ENCODE measurements at places on chromosomes 1 and 21.
A peak's percentile ranks its signal among the peaks of the same experiment; 100 is the strongest.

DNA sequence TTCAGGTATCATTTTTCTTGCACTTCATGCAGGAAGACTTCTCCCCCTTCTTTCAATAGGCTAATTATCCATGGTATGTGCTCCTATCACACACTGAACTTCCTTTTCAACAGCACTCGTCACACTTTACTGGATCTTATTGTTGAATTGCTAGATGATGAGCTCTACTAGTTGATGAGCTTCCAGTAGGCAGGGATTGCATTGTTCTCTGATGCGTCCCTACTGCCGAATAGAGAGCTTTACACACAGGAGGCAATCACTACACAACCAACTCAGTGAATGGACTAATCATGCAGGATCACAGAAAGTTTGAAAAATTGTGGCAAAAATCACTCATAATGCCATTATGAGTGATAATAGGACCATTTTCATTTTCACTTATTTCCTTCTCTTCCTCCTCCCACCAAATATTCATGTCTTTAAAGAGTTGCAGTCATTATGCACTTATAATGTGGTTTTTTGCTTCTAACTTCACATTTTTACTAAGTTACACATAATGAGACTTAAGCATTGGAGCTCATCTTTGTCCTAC, 128.1 kb upstream of the ZNF648 start:
- DNase-seq = no peak

DNA sequence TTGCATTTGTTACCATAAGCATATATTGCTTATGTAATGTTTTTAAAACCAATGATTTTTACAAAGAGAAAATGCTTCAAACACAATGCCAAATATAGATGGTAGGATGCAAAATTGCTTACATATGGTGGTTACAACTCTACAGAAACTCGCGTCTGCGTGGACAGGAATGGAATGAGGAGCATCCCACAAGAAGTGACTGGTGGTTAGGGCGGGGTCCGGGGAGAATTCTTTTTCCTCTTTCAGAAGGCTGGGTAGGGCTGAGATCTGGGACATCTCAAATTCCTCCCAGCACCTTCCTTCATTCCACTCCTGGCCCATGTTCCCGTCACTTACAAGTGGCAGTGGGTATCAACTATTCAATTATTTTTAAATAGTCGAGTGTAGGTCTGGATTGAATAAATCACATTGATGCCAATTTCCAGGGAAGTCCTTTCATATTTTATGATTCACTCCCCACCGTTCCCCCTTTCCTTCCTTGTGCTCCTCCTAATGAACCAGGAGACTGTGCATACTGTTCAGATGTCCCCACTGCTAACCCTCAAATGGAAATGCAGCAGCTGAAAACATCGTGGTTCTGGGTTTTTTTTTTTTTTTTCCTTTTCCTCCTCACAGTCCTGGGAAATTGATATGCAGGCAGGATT, 174.5 kb upstream of the POU3F1 start:
- DNase-seq = peak; percentile 75

GRCh38 chr1:29467989-29468900, 231.9 kb downstream of the PTPRU start:
- no peak for DNase-seq

GRCh38 chr1:21324368-21325141, 34.3 kb upstream of the ECE1 start:
- DNase-seq = peak; percentile 84

DNA sequence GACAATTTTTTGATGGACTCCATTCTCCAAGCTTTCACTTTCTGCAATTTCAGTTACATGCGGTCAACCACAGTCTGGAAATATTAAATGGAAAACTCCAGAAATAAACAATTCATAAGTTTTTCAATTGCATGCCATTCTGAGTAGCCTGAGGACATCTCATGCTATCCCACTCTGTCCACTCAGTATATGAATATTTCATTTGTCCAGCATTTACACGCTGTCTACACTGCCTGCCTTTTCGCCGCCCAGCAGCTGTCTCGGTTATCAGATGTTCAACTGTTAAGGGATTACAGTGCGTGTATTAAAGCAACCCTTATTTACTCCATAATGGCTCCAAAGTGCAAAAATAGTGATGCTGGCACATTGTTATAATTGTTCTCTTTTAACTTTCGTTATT, 116.3 kb downstream of the ADSS2 start:
- no peak for DNase-seq

DNA sequence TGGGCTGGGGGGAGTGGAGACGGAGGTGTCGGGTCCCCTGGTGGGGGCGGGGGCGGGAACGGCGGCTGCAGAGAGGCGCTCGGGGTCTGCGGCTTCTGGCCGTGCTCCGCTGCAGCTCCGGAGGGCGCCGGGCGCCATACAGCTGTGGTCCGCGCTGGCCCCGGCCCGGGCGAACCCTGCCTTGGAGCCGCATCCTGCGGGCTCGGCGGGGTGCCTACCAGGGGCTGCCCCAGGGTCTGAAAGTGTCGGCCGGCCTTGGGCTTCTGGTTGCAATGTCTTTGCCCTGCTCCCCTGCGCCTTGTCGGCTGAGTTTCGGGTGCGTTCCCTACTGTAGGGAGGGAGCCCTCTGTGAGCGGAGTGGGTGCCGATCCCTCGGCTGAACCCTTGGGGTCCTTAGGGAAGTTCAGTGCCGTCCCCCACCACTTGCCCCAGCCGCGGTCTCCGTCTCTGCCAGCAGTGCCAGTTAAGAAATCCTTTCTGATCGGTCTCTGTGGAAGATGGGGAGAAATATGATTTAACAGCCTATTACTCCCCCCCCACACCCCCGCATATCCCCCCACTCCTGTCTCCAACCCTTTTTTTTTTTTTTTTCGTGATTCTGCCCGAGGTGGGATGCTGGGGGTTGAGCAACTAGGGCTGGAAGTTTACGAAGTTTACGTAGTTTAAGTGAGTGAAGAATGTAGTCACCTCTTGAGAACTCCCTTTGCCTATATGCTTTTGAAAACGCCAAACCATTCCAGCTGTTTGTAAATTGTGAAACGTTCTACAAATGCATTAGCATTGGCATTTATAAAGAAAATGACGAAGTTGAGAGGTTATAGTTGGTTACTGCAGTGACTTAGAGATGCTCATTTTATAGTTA, 588 bp downstream of the NEXN start:
- DNase-seq = peak; percentile 22

GRCh38 chr1:57131701-57132394, 166.0 kb upstream of the C8B start:
- DNase-seq = no peak

DNA sequence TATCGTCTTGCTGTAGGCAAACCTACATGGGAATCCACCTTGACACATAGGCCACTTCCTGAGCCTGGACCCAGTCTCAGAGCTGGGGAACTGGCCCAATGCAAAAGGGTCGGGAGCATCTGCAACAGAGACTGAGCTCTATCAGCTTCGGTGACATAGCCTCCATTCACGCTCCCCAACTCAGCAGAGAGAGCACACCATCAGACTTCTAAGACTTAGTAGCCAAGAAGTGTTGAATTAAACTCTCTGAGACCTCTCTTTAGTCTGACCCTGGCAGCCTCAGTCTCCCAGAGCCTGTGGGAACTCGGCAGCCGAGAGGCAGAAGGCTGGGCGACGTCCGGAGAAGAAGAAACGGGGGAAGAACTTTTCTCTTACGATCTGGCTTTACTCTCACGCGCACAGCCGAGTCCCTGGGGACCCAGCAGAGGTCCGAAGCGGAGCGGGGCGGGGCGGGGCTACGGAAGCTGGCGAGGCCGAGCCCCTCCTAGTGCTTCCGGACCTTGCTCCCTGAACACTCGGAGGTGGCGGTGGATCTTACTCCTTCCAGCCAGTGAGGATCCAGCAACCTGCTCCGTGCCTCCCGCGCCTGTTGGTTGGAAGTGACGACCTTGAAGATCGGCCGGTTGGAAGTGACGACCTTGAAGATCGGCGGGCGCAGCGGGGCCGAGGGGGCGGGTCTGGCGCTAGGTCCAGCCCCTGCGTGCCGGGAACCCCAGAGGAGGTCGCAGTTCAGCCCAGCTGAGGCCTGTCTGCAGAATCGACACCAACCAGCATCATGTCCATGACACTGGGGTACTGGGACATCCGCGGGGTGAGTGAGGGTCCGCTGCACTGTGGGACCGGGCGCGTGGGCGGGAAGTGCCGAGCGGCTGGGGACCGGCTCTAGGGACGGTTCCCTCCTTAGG, at the start of gene GSTM4:
Gene GSTM4 (plus strand): TSS at position 485 of the 905 bp plus-strand sequence. CDS start 291 bp downstream, at position 776.
- peak; percentile 73 for DNase-seq

- no peak for DNase-seq
These were observed 16.6 kb upstream of the RNF223 start for GRCh38 chr1:1090424-1091343.

DNA sequence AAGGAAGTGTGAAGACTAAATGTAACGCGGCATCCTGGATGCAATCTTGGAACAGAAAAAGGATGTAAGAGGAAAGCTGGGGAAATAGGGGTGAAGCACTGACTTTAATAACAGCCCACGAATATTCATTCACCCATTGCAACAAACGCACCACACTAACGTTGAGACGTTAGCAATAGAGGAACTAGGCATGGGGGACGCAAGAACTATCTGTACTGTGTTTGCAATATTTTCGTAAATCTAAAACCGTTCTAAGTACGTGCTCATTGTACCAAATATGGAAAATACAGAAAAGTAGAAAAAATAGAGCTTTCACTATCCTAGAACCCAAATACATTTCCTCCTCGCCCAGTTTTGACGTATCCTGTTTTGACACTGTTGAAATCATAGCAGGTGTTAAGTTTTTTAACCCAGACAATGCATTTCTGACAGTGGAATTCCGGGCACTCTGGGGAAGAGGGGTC, 3.9 kb downstream of the LAPTM5 start:
- DNase-seq = no peak

DNA sequence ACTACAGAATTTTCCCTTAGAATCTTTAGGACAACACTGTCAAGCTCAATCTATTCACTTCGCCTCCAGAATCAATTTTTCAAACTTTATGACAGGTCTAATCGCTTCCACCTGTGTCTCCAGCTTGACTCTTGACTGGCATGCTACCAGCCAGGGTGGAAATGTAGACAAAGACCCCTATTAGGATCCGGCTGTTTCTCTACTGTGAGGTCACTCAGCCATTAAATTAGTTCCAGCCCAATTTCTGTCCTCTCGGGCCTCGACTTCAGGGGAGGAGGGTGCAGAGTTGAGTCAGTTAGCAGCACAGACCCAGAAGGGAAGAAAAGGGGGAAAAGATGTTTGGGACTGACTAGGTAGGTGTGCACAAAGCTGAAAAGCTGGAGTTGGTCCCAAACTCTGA, 78.5 kb downstream of the HLCS start:
- DNase-seq = no peak

- DNase-seq = no peak
These were observed 31.8 kb upstream of the ADAMTS1 start for GRCh38 chr21:26877018-26877417.

DNA sequence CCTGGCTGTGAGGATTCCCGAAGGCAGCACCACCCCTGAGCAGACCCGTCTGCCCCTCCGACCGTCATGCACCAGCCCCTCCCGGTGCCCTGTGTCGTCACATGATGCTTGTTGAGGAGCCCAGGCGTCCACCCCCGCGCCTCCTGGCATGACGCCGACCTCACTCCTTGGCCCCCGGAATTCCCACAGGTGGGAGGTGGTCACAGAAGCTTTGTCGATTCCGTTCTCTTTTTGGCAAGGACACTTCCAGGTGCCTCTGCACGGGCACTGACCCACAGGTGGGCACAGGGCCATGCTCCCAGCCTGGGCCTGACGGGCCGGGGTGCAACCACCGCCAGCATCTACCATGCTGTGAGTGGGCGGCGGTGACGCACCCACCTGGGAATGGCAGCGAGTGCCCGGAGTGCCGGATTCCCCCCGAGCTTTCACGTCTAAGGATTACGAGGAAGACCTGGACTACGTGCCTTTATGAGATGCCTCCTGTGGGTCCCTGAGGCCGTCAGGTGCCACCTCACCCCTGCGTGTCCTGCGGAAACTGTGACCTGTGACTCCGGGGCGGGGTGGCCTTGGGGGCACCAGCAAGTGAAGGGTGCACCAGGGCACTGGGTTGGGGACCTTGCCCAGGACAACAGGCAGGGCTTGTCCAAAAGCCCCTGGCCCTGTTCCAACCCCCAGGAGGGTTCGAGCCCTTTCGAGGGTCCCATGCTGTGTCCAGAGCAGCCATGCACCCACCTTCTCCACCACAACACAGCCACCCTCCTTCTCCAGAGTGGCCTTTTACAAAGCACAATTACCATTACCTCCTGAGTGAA, 31.4 kb upstream of the COL6A1 start:
- DNase-seq = no peak

GRCh38 chr1:1990222-1990621, 13.4 kb downstream of the CFAP74 start:
- no peak for DNase-seq

DNA sequence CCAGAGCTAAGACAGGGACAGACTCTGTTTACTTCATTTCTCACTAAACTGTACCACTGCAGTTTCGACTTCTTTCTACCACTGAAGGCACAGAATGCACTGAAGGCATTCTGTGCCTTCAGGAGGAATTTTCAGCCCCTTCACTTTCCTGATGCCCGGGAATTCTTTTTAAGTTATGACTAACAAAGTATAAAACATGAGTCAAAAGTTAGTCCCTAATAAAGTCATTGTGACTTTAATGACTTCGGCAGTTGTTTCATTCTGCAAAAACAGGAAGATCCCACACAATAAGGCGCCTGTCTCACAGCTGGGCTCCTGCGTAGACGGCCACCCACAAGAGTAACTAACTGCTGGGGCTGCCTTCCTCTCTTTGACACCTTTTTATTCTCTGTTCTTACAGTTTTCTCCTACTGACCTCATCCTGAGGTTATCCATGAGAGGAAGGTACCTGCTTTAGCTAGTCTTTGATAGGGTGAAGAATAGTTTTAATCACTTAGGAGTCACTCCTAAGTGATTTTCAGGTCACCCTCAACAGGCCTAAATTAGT, 183.9 kb upstream of the SGIP1 start:
- peak; percentile 38 for DNase-seq

GRCh38 chr1:36208978-36209703, 15.1 kb upstream of the THRAP3 start:
- no peak for DNase-seq

- peak; percentile 69 for DNase-seq
These were observed 112.3 kb upstream of the NFIA start for GRCh38 chr1:60969971-60970509.

GRCh38 chr1:55931081-55931940, 648.1 kb downstream of the PLPP3 start:
- DNase-seq = no peak

- peak; percentile 36 for DNase-seq
These were observed 46.1 kb downstream of the NME7 start for GRCh38 chr1:169321539-169321938.

GRCh38 chr1:109091078-109091838, 694 bp downstream of the TMEM167B start:
- peak; percentile 52 for DNase-seq

DNA sequence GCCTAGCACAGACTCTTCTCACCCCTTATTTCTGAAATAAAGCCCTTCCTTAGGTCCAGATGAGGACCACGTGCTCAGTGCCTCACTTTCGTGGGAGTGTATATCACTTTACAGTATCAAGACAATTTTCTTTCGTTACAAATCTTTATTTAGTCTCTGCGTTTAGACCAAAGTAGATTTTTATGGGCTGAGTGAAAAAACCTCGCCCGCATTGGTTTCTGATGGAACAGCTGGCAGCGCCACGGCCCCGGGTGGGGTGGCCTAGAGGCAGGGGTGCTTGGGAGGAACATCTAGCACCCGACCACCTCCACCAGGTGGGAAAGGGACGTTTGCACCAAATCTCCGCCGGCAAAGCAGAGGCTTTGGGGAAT, 7.6 kb downstream of the SIM2 start:
- no peak for DNase-seq

GRCh38 chr1:224486801-224487583, 52.4 kb upstream of the WDR26 start:
- DNase-seq = no peak

- DNase-seq = no peak
These were observed 15.3 kb upstream of the STUM start for GRCh38 chr1:226533220-226533619.

- DNase-seq = no peak
These were observed 219.4 kb downstream of the PTGER3 start for GRCh38 chr1:70828177-70828576.
